Calu3 (cell line): ENCODE measurements at places on chromosomes 5 and 9.

DNA sequence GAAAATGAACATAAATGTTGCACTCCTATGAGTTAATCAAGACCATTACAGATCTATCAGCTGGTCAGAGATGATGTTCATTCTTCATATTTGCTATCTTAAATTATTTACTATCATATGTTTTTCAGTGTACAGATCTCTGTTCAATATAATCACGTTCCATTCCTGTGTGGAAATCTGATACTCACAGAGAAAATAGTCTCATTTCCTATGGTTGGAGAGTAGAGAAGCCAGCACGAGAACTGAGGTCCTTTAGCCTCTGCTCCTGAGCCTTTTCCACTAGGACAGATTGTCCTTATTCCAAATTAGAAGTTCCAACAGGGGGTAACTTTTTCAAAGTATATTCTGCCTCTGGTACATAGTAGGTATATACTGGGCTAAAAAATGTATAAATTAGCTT is 29.2 kb downstream of the UGCG start:
- no peak overlapping the region for H3K4me3 ChIP-seq
- DNase-seq: no peak

- no peaks in the 10 kb centered on the region for H3K36me3 ChIP-seq
- DNase-seq: no peak
- H3K27ac ChIP-seq: peak overlapping the region; percentile 91
- peak overlapping the region; percentile 43 for H3K4me3 ChIP-seq
- H3K4me1 ChIP-seq: peaks cover 40% of the 10 kb centered on the region
These were observed 173.9 kb downstream of the AOPEP start for GRCh38 chr9:94900222-94901018.

DNA sequence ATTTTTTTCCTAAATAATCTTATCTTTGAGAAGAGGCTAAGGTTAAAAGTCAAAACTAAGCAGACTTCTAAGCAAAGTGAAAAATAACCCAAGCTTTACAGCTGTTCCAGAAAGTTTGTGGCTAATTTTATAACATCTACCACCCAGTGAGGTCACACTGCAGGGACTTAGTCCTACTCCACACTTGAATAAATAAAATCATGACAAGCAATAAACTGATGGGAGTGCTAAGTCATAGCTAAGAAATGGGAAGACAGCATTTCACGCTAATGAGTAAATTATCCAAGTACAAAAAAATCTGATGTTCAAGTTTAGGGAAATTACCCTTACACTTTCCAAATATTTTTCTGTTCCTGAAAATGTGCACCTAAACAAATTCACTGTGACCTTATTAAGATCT is 47.7 kb downstream of the ZNF608 start:
- no peaks in the 10 kb centered on the region for H3K36me3 ChIP-seq
- no peaks in the 10 kb centered on the region for H3K27me3 ChIP-seq
- H3K27ac ChIP-seq: no peak overlapping the region
- no peak overlapping the region for H3K4me3 ChIP-seq
- DNase-seq: no peak

DNA sequence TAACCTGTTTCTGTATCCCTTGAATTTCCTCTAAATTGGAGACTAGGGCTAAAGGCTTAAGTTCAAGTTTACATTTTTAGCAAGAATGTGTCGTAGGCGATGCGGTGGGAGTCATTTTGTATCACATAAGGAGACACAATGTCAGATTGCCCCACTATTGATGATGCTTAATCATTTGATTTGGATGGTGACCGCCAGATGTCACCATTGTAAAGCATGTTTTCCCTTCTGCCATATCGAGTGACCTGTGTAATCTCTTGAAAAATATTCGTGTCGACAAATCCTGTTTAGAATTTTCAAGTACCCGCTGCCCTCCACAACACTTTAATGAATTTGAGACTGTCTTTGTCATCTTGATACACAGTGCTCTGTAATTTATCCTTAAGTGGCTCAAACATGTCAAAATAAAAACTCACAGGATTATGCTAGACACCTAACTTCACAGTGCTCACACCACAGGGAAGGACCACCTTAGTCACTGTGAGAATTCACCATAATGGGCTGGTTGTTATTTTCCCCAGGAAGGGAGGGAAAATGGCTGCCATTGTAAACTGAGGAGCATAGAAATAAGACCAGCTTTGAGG is 34.5 kb upstream of the SLC46A2 start:
- DNase-seq: peak; percentile 21
- no peaks in the 10 kb centered on the region for H3K4me1 ChIP-seq
- H3K27ac ChIP-seq: no peak overlapping the region
- H3K27me3 ChIP-seq: no peaks in the 10 kb centered on the region

DNA sequence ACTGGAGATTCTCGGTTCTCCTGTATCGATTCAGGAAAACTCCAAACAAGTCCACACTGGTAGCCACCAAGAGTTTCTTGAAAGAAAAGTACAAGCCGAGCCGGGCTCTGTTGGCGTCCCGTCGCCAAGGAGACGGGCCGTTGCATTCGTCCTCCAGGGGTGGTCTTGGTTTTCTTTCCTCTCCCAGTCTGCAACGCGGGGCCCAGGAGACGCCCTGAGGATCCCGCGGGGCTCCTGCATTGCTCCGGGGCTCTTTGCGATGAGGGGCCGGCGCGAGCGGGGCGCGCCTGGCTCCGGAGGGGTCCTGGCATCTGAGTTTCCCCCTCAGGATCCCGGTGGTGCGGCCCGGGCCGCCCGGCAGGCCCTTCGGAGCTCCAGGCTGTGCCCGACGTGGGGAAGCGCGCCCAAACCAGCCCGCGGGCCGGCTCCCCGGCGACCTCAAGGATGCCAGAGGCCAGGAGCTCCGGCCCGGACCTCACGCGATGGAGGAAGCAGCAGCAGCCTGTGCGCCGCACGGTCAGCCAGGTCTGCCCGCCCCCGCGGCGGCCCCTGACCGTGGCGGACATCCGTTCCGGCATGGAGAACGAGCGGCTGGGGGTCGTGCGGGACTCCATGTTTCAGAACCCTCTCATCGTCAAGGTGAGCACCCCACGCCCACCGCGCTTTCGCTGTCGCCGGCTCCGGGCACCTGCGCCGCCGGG is at the start of gene CFAP77:
Gene CFAP77, plus strand, starts transcription at position 384 of the 701 bp plus-strand sequence. Its CDS starts 61 bp downstream, at position 445.
- no peak within 1 kb of the TSS for H3K27ac ChIP-seq
- peaks cover 17% of the 10 kb centered on the region for H3K36me3 ChIP-seq
- peaks cover 23% of the 10 kb centered on the region for H3K27me3 ChIP-seq
- peaks cover 19% of the 10 kb centered on the region for H3K4me1 ChIP-seq

DNA sequence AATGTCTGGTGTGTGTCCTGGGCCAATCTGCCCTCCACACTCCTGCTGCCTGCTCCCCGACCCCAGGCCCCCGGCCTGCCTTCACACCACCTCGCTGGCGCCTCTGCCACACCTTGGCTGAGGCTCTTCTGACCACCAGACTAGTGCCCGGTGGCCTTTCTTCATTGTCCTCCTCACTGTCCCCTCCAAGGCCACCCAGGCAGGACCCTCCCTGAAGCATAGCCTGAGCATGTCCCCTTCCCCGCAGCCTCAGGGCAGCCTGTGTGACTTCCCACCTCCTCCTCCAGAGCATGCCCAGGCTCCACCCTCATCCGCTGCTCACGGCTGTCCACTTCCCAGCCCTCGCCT is 154.6 kb downstream of the OLFM1 start:
- no peak overlapping the region for H3K4me3 ChIP-seq
- H3K36me3 ChIP-seq: no peaks in the 10 kb centered on the region
- no peak for DNase-seq
- H3K27me3 ChIP-seq: peaks cover 68% of the 10 kb centered on the region

DNA sequence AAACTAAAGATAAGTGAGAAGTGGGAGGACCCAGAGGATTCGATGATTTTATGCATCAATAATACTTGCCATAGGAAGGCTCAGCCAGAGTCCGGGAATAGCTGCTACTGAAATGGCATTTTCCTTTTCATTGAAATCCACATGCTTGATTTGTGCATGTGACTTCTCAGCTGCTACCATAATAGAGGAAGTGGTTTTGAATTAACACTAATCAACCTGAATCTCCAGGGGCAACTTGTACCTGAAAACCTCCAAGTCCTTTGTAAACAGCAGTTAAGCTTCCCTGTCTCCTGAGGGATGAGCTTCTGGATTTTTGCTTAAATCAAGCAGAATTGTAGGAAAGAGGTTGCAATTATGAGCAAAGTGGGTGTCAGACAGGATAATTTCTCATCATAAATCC is 124.9 kb downstream of the PPP2R2B start:
- H3K4me3 ChIP-seq: no peak overlapping the region
- H3K36me3 ChIP-seq: no peaks in the 10 kb centered on the region
- no peak for DNase-seq
- peaks cover 16% of the 10 kb centered on the region for H3K4me1 ChIP-seq

DNA sequence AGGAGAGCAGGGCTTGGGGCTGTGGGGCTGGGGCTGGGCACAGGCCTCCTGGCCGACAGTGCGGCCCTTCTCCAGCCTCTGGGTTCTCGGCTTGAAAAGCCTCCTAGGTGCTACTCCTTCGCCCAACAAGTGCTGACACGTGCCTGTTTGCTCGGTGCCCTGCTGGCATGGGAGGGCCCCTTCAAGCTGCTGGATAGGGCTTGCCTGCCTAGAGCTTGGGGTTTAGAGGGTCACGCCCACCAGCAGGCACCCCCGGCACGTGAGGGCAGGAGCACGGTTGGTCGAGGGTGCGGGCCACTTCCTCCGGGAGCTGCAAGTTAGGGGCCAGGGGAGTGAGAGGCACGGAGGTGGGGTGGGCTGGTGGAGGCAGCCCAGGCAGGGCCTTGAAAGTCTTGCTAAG is 106.2 kb downstream of the RXRA start:
- H3K27ac ChIP-seq: no peak overlapping the region
- DNase-seq: no peak
- H3K4me1 ChIP-seq: no peaks in the 10 kb centered on the region
- H3K27me3 ChIP-seq: no peaks in the 10 kb centered on the region
- H3K36me3 ChIP-seq: peaks cover 8% of the 10 kb centered on the region
- H3K4me3 ChIP-seq: no peak overlapping the region

DNA sequence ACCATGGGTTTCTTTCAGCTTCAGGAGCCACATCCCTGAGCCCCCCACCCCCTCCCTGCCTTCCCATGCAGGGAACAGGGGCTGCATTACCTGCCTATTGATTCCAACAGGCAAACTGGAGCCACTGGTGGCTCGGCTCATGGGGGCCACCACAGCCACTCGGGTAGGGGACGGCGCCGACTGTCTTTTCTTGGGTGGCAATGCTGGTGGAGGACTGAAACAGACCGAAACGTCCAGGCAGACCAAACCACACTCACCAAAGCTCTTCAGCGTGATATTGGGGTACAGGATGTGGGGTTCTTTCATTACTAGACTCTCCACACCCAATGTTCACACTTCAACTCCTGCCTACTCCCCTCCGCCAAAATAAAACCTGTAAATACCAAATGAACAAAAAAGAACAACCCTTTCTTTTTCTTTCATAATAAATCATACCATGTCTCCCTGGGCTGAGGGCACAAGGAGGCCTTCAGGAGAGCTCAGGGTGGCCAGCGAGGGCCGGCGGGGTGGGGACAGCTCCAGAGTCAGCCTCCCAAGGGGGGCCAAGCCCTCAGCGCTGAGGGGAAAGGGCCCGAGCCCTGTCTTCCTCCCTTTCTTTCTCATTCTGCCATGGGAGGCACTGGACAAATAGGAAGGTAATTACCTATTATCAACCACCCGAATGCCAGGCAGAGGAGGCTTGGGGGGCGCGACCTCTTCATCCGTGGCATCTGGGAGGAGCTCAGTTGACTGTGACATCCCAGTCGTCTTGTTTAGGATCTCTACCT is 83.3 kb downstream of the PRRT1B start:
- no peak overlapping the region for H3K27ac ChIP-seq
- H3K4me1 ChIP-seq: no peaks in the 10 kb centered on the region
- H3K27me3 ChIP-seq: no peaks in the 10 kb centered on the region
- peaks cover 11% of the 10 kb centered on the region for H3K36me3 ChIP-seq
- no peak for DNase-seq

DNA sequence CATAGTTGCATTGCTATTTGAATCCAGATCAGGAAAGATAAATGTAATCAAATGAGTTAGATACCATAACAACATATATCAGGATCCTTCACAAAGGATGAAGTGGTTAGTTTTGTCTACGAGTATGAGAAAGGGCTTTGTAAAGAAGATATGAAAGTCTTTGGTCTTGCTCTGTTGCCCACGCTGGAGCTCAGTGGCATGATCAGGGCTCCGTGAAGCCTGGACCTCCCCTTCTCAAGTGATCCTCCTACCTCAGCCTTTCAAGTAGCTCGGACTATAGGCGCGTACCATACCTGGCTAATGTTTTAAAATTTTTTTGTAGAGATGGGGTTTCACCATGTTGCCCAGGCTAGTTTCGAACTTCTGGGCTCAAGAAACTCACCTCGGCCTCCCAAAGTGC is 1.8 kb downstream of the SMC5 start:
- H3K4me3 ChIP-seq: peak overlapping the region; percentile 97
- H3K27ac ChIP-seq: peak overlapping the region; percentile 94
- H3K27me3 ChIP-seq: no peaks in the 10 kb centered on the region
- no peak for DNase-seq
- H3K36me3 ChIP-seq: peaks cover 72% of the 10 kb centered on the region
- H3K4me1 ChIP-seq: peaks cover 40% of the 10 kb centered on the region

- H3K4me1 ChIP-seq: no peaks in the 10 kb centered on the region
- no peak for DNase-seq
- no peaks in the 10 kb centered on the region for H3K27me3 ChIP-seq
- H3K4me3 ChIP-seq: no peak overlapping the region
These were observed 80.0 kb upstream of the GRHPR start for GRCh38 chr9:37342493-37342892.

GRCh38 chr9:127578952-127579853 is 32.9 kb upstream of the STXBP1 start:
- H3K36me3 ChIP-seq: peaks cover 20% of the 10 kb centered on the region
- H3K27ac ChIP-seq: peak overlapping the region; percentile 77
- no peaks in the 10 kb centered on the region for H3K27me3 ChIP-seq
- peak; percentile 88 for DNase-seq
- peaks cover 25% of the 10 kb centered on the region for H3K4me1 ChIP-seq
